ENCODE measurements at places on chromosomes 2 and 18.

DNA sequence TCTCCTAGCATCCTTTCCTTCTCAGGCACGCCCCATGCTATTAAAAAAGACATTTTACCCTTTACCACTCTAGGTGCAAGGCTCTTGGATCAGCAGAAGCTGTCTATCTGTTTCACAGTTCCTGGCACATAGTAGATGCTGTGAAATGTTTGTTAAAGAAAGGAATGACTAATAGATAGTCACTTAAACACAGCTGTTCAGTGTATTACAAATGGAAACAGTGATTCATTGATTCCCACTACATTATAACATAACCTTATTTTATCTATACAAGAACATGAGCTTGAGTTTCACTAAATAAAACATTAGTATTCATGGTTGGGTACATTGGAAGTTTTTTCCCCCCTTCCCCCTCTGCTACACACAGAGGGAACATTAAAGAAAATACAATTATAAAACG, 142.1 kb downstream of the ASXL3 start:
- no peak for DNase-seq

DNA sequence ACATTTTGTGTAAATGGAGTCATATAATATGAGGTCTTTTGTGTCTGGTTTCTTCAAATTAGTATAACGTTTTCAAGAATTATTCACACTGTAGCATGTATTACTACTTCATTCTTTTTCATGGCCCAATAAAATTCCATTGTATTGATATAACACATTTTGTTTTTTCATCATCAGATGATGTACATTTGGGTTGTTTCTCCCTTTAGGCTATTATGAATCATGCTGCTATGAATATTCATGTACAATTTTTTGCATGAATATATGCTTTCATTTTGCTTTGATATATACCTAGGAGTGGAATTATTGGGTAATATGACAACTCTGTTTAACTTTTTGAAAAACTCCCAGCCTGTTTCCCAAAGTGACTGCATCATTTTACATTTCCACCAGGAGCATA, 220.2 kb downstream of the NR4A2 start:
- DNase-seq, result no peak

GRCh38 chr2:172253190-172254052, 150.7 kb upstream of the DLX2 start:
- DNase-seq, result peak; percentile 85

DNA sequence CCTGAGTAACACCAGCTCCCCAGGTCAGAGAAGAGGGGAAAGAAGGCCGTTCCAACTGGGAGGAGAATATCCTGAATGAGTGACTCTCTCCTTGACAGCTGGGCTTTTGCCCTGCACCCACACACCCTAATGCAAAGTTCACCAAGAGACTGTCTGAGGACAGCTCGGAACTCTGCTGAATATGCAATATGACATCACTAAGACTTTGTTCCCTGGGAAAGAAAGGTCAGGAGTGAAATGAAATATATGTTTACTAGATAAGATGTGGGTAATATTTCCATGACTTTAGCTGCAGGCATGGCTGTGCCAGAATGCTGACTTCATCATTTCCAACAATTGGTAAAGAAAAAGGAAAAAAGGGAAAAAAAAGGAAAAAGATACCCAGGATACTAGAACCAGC, 488.2 kb upstream of the RAB6C start:
- DNase-seq, result no peak

DNA sequence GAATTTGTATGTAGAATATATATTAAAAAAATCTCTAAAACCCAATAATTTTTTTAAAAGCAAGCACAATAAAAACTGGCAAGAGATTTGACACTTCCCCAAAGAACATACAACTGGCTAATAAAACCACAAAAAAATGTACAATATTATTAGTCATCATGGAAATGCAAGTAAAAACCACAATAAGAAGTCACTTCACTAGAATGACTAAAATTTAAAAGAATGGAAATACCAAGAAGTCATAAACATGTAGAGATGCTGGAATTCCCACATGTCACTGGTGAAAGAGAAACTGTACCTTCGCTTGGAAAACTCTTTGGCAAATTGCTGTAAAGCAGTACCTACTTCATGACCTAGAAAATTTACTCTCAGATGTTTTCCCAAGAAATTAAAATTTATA, 43.4 kb upstream of the KYNU start:
- DNase-seq, result no peak

- DNase-seq, result no peak
These were observed 784.8 kb upstream of the KLHL29 start for GRCh38 chr2:22600156-22600555.

DNA sequence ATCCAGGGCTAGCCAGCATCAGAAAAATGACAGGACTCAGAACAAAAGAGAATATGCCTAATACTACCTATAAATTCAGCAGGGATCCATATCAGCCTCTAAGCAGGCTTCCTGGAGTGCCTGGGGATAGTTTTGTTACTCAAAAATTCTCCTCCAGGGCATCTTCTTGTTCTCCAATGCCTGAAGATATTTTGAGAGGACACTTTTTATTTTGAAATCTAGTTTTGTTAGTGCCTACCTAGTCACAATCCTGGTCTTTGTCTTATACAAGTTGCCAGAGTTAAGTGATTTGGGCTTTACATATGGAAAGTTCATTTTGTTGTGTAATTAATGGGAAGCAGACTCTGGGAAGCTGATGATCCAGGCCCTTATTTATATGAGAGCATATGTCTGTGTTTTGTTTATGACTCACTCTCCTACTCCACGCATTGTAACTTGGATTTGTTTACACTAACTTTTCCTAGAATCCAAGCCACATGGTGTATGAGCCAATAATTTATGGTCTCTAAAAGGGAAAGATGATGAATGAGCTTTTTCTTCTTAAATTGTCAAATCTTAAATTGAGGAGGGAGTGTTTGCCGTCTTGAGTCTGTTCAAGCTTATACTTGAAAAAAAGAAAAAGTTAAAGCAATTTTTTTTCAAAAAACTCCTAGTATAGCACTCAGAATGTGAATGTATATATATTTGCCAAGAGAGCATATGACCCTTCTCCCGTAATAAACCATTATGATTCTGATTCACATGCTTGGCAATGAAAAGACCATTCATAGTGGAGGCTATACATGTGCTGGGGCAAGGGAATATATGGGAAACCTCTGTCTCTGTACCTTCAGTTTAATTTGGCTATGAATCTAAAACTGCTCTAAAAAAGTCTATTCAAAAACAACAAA, 370.3 kb downstream of the SETBP1 start:
- no peak for DNase-seq

- no peak for DNase-seq
These were observed 65.6 kb downstream of the NRP2 start for GRCh38 chr2:205747829-205748386.

GRCh38 chr18:25771796-25772195, 318.6 kb downstream of the SS18 start:
- DNase-seq, result no peak

DNA sequence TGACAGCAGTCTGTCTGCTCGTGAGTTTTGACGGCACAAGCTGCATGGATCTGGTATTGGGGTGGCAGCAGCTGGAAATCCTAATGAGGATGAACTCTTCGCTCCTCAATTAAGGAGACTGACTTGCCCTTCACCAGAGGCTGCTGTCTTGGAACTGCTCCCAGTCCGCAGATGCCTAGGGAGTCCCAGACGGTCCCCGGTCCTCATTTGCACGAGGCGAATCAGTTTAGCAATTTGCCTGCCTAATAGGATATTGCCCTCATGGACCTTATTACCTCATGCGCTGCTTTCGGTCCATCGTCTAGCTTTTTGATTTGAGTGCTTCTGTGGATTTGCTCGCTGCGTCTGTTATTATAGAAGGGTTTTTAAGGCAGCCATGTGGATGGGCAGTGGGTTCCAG, 40.6 kb downstream of the ASAP2 start:
- DNase-seq, result no peak

- DNase-seq, result no peak
These were observed 112.2 kb upstream of the TTC39C start for GRCh38 chr18:23902396-23902795.

DNA sequence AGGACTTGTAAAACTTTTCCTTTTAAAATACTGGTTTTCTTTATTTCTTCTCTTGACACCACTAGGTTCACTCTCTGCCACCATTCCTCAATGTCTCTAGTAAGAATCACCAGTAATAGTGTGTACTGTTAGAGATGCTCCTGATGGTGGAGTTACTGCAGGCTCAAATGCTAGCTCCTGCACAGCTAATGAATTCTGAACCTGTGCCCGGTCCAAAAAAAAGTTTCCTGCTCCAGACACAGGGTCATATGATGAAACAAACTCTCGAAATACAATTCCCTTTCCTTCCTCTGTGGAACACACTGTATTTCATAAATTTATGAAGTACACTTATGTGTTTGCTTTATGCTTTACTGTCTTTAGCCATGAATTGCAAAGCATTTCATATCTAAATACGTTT, 19.2 kb downstream of the PMS1 start:
- no peak for DNase-seq

DNA sequence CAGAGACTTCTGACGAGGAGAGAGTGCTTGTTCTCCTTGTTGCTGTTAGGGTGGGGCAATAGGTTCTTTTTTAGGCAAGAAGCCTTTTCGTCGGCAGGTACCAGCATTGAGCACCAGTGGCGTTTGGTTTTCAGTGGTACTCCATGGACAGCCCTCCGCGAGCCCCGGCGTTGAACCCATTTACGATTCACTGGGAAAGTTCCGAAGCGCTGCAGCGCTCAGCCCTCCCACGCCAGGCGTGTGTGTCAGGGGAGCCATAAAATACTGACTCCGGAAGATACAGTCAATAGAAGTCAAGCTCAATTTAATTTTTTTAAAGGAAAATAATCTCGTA, 494 bp upstream of the ROCK1 start:
- no peak for DNase-seq

DNA sequence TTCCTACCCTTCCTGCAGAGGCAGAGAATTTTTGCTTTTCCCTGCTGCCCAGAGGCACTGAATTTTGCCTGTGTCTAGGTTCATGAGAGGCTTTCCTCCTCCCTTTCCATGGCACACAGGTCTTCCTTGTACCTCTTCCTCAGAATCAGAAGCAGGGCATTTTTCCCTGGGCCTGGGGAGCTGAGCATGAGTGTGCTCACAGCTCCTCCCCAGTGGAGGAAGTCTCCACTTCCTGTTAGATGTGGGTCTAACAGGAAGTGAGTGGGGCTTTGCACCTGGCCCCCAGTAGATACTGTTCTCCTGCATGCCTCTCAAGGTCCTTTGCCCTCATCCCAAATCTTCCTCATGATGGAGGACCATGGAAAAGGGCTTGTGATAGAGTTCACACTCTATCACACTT, 297.2 kb upstream of the FIGN start:
- no peak for DNase-seq

DNA sequence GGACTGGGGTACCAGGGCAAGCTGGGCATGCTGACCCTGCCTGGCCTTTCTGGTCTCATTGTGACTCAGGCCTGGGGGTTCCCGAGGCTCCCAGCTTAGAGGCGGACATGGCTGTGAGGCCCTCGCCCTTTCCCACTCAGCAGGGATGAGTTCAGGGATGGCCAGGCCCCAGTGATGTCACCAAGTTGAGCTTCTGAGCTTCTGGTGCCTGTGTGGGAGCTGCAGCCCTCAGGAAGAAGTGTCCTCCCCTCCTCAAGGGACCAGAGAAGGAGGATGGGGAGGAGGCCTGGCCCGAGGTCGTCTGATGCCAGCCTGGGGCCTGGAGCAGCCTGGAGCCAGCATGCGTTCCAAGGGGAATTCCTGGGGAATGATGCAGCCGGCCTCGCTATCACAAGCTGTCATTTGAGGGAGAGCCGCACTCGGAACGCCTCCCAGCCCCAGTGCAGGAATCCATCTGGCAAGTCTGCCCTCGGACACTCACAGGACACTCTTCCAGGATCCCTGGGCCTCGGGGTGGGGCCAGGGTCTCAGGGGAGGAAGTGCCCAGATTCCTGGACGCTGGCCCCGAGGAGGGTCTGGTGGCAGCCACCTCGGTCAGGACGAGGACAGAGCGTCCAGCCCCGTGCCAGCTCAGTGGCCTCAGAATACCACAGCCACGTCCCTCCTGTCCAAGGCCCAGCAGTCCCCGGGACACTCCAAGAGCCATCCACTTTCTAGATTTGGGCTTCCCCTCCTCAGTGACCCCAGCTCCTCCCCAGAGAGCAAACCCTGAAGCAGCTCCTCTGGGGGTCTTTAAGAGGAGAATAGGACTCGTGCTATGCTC, 61.2 kb upstream of the GPC1 start:
- DNase-seq, result peak; percentile 95

GRCh38 chr2:158403237-158403636, 53.3 kb downstream of the CCDC148 start:
- no peak for DNase-seq

DNA sequence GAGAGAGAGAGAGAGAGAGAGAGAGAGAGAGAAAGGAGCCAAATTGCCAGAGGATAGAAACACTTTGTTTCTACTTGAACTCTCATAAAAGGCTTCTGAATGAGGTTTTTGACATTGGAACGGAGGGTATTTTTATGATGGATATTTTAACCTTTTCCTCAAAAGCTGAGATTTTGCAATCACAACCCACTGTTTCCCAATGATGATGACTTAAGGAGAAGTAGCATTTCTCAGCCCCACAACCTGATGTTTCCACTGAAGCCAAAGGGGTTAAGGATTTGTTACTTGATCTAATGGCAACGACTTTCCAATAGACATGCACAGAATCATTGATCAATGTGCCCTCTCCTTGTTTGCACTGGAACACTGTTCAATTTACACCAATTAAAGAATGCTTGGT, 67.1 kb upstream of the POU3F3 start:
- no peak for DNase-seq

DNA sequence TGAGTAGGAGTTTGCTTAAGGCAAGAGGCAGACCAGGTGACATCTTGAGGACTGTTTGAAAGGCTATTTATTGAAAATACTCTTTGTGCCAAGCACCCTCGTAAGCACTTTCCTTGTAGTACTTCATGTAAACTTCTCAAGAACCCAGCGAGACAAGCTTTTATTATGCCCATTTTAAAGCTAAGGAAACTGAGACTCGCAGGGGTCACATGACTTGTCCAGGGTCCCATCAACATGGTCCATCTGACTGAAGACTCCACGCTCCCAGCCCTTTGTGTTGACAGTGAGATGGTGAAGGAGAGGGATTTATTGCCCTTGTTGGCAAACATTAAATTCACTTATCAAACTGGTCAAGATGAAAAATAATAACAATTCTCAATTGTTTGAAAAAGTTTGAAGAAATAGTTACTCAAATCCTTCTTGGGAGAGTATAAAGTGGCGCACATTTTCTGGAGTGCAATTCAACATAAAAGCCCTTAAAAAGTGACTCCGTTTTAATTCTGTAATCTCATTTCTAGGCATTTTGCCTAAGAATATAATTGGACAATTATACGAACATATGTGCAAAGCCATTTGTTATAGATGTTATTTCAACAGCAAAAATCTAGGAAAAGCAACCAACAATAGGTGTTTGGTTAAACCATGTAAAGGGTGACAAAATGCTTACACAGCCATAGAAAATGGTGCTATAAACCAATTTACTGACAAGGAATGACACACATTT, 270.5 kb upstream of the NCKAP5 start:
- DNase-seq, result no peak

All from adrenal gland (tissue), 19 donors.